ENCODE measurements at places on chromosomes 2 and 18. TPM values are rescaled to one million over a fixed set of nuclear protein-coding genes. Genes with fewer than 3 reads are reported as not detected.

The UBE2E3 gene
- total RNA-seq, result 31.6 TPM

DNA sequence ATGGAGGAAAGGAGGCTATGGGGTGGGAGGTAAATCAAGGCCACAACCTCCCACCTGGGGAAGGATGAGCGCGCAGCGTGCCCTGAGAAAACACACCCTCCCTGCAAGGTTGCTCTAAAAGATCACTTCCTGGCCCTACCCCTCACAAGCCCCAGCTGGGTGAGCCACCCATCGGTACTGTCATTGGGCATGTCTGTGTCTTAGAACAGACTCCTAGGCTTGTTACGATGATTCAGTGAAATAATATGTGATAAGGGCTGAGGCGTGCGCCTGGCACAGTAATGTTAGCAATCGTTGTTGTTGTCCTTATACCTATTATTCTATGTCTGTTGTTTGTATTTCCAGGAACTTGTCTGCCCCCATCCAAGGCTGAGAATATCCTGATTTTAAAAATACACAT lies 175.1 kb downstream of the ZFP36L2 start:
- no peak overlapping the region for H3K27ac ChIP-seq
- H3K4me3 ChIP-seq, result no peak overlapping the region
- H3K27me3 ChIP-seq, result no peaks in the 10 kb centered on the region
- H3K4me1 ChIP-seq, result no peaks in the 10 kb centered on the region
- H3K36me3 ChIP-seq, result no peaks in the 10 kb centered on the region

GRCh38 chr2:224252631-224253030 lies 149.3 kb downstream of the FAM124B start:
- no peak overlapping the region for H3K4me3 ChIP-seq
- no peaks in the 10 kb centered on the region for H3K36me3 ChIP-seq
- no peaks in the 10 kb centered on the region for H3K27me3 ChIP-seq

The SMAD4 gene
- total RNA-seq, result 40.8 TPM

DNA sequence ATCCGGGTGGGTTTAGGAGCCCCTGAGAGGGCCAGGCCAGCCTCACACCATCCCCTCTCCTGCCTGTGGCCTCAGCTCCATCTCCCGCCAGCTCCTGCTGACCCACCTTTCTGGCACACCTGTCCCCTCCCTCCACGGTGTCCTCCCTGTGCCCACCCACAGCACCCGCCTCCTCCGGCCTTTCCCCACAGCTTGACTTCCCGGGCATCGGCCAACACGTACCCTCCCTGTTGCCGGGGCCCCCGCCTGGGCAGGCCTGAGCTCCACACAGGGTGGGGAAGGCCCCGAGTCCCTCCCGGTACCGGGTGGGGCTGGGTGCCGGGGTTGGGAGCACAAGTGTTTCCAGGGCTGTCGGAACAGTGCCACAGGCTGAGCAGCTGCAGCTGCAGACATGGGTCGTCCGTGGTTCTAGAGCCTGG lies 6.5 kb downstream of the GPC1 start:
- no peak overlapping the region for H3K4me3 ChIP-seq
- no peak overlapping the region for H3K27ac ChIP-seq
- H3K36me3 ChIP-seq, result no peaks in the 10 kb centered on the region
- H3K27me3 ChIP-seq, result no peaks in the 10 kb centered on the region
- no peak for DNase-seq

The CTAGE1 gene
- not detected for total RNA-seq

DNA sequence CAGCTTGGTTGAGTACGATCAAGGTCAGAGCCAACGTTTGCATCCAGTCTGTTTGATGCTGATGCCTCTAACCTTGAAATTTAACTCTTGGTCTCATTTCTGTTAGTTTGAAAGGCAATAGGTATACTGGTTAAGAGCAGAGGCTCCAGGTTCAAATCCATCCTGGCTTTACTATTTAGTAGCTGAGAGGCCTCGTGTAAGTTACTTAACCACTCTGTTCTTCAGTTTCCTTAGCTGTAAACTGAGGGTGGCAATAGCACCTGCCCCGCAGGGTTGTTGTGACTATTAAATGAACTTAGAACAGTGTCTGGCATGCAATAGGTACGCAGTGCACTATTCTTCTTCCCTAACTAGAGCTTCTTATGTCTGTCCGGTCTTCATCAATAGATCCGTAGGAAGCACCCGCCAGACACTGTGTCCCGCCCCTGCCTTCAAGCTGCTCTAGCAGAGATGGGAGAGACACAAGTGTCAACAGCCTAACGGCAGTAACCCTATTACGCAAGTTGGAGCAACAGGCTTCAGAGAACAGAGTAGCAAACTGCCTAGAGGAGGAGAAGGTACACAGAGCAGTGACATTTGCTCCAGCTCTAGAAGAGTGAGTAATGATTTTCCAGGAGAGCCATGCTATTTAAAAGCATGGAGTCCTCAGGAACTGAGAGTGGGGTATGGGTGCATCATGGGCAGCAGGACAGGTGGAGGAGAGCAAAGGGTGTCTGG lies 62.7 kb upstream of the ST3GAL5 start:
- peak; percentile 80 for DNase-seq
- no peak overlapping the region for H3K4me3 ChIP-seq
- peak overlapping the region; percentile 83 for H3K27ac ChIP-seq

DNA sequence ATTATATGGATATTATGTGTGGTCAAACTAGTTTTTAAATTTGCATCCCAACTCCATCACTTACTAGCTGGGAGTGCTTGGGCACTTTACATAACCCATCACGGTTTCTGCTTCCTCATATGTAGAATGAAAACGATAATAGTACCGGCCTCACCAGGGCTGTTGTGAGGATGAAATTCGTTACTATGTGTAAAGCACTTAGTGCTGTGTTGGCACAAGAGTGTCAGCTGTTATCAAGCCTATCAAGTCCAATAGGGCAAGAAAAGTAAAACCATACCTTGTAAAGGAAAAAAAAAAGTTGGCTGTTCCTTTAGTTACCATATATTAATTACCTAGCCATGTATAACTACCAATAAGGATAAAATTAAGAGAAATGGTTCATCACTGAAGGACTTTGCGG lies 65.4 kb downstream of the TET3 start:
- H3K27ac ChIP-seq, result no peak overlapping the region
- no peaks in the 10 kb centered on the region for H3K36me3 ChIP-seq
- no peak for DNase-seq
- no peaks in the 10 kb centered on the region for H3K27me3 ChIP-seq
- no peak overlapping the region for H3K4me3 ChIP-seq

DNA sequence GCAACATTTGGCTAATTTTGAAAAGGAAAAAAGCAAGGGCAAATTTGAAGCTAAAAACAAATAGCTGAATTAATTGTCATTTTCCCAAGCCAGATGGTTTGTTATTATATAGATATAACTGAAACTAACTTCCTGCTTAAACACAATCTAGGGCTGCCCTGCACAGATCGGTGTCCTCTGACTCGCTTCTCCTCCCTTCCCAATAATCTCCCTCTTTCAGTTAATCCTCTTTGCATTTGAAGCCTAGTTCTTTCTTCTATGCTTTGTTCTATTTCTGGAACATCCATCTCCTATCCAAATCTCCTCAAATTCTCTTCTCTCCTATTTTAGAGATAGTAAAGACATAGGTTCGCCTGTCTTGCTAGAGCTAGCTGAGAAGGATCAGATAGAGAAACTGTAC lies 328.1 kb downstream of the SLC8A1 start:
- no peaks in the 10 kb centered on the region for H3K36me3 ChIP-seq
- DNase-seq, result no peak
- no peaks in the 10 kb centered on the region for H3K27me3 ChIP-seq

The CFAP221 gene
- total RNA-seq, result 0.56 TPM

The NYAP2 gene
- total RNA-seq, result not detected

GRCh38 chr2:218648088-218648786 lies 11.2 kb downstream of the ZNF142 start:
- H3K4me1 ChIP-seq, result no peaks in the 10 kb centered on the region
- peaks cover 5% of the 10 kb centered on the region for H3K36me3 ChIP-seq
- H3K27me3 ChIP-seq, result no peaks in the 10 kb centered on the region
- no peak overlapping the region for H3K27ac ChIP-seq
- DNase-seq, result peak; percentile 48
- H3K4me3 ChIP-seq, result no peak overlapping the region

- H3K27ac ChIP-seq, result peak overlapping the region; percentile 99
- no peaks in the 10 kb centered on the region for H3K36me3 ChIP-seq
- H3K4me3 ChIP-seq, result peak overlapping the region; percentile 89
- peaks cover 14% of the 10 kb centered on the region for H3K4me1 ChIP-seq
- peak; percentile 79 for DNase-seq
Measured at GRCh38 chr18:62523631-62524439, 1.0 kb downstream of the ZCCHC2 start.

DNA sequence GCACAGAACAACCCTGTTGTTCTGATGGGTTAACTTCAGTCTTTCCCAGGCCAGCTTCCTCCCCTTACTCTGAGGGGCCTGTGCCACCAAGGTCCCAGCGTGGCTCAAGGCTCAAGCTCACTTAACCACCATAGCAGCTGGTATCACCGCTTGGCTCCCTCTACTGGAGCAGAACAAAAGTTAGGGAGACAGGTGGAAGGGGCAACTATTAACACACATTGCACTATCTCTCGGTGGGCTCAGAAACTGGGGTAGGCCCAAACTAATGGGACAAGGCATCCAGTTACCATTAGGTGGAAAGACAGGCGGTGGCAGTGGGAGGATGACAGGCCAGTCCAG lies 88.7 kb upstream of the ATL2 start:
- H3K4me3 ChIP-seq, result no peak overlapping the region
- H3K27ac ChIP-seq, result no peak overlapping the region
- H3K36me3 ChIP-seq, result no peaks in the 10 kb centered on the region
- no peaks in the 10 kb centered on the region for H3K27me3 ChIP-seq

The UGT1A4 gene
- 122 TPM for total RNA-seq

The XIRP2 gene
- total RNA-seq, result 0.15 TPM

The RSAD2 gene
- 0.95 TPM for total RNA-seq

DNA sequence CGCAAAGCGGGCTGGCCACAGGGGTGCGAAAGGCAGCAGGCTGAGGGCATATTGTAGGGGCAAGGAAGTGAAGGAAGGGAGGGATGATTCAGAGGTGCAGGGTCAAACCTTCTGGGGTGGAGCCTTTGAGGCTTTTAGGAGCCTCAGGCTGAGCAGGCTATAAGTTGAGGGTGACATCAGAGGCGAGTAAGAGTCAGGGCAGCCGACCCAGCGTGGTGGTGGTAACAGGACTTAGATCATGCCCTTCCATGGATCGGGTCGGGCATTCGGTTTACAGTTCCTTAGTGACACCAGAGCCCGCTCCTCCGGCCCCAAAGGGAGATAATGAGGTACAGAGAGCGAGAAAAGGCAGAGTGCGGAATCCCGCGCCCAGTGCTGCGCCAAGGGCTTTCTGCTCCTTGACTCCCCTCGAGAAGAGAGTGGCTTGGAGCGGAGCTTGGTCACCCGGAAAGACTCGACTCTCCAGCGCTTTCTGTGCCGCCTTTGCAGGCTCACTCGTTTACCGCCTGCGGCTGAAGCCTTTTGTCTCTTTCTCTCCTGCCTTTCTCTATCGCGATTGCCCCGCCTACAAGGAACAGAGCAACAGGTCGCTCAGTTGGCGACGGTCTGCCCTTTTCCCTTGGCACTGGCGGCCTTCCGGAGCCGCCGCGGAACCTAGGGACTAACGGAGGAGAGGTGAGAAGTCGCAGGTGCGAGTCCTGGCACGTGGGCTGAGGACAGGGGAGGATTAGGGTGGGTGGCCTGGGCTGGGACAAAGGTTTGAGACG lies 720 bp downstream of the LBX2 start:
- no peak for DNase-seq
- peaks cover 2% of the 10 kb centered on the region for H3K36me3 ChIP-seq
- H3K4me3 ChIP-seq, result peak overlapping the region; percentile 44

DNA sequence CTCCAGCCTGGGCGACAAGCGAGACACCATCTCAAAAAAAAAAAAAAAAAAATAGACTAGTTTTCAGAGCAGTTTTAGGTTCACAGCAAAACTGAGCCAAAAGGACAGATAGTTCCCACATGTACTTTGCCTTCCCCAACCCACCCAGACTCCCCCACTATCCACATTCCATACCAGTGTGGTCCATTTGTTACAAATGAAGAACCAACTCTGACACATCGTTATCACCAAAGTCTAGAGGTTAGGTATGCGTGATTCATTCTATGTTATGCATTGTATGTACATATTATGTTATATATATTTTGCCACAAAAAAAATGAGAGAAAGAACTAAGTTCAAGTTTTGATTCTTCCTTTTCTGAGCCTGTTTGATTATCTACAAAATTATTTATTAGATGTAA lies 3.5 kb downstream of the DUSP11 start:
- no peaks in the 10 kb centered on the region for H3K4me1 ChIP-seq
- peaks cover 24% of the 10 kb centered on the region for H3K36me3 ChIP-seq
- H3K4me3 ChIP-seq, result no peak overlapping the region

- no peak for DNase-seq
- no peaks in the 10 kb centered on the region for H3K27me3 ChIP-seq
- no peak overlapping the region for H3K27ac ChIP-seq
- H3K36me3 ChIP-seq, result no peaks in the 10 kb centered on the region
- no peaks in the 10 kb centered on the region for H3K4me1 ChIP-seq
Measured at GRCh38 chr2:174442546-174443510, 44.0 kb downstream of the GPR155 start.

The GKN1 gene
- total RNA-seq, result not detected

The ADCYAP1 gene
- not detected for total RNA-seq

DNA sequence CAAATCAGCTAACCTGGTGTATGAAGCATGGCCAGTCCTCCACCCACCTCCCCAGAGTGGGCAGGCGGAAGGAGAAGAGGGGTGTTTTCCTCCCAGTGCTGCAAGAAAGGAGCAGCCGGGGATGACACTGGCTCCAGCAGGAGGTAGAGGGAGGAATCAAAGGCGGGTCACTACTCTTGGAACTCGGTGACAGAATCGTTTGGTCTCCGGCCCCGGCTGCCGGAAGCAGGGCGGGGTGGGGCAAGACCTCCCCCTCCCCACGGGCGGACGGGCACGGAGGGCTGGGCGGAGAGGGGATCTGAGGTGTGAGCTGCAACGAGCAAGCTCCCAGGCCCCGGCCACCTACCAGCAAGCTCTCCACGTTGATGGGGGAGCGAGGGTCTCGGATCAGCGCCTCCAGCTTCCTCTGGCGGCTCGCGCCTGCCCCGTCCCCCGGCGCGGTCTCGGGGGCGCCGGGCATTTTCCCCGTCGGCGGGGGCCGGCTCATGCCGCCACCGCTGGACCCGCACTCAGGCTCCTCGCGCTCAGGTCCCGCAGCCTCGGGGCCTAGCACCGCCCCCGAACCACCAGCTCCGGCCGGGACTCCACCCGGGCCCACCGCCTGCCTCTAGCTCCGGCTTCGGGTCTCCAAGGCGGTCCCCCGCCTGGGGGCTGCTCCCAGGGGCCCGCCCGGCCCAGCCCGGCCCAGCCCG lies 640 bp downstream of the ROCK2 start:
- H3K4me3 ChIP-seq, result peak overlapping the region; percentile 72
- H3K27ac ChIP-seq, result peak overlapping the region; percentile 99
- no peaks in the 10 kb centered on the region for H3K4me1 ChIP-seq
- H3K36me3 ChIP-seq, result no peaks in the 10 kb centered on the region
- H3K27me3 ChIP-seq, result no peaks in the 10 kb centered on the region
- peak; percentile 72 for DNase-seq

DNA sequence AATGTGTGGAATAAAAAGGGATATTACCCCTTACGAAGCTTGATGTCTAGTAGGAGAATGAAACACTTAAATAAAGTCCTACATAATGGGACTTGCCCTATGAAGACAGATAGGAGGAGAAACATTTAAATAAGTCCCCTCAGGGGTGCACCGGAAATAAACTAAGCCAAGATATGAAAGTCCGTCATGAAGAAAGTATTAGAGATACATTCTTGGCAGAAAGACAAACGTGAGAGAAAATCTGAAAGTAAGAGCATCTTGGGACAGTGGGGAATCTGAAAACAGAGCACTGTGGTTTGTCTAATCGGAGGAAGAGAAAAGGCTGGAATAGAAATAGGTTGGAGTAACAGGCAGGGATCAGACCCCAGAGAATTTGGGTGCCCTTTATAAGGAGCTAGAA lies 516.9 kb upstream of the DSEL start:
- no peaks in the 10 kb centered on the region for H3K36me3 ChIP-seq
- H3K27ac ChIP-seq, result no peak overlapping the region
- H3K4me3 ChIP-seq, result no peak overlapping the region
- no peaks in the 10 kb centered on the region for H3K27me3 ChIP-seq
- no peaks in the 10 kb centered on the region for H3K4me1 ChIP-seq

Data from right lobe of liver (tissue), 6 donors.